ENCODE measurements at places on chromosomes 1 and 21.

DNA sequence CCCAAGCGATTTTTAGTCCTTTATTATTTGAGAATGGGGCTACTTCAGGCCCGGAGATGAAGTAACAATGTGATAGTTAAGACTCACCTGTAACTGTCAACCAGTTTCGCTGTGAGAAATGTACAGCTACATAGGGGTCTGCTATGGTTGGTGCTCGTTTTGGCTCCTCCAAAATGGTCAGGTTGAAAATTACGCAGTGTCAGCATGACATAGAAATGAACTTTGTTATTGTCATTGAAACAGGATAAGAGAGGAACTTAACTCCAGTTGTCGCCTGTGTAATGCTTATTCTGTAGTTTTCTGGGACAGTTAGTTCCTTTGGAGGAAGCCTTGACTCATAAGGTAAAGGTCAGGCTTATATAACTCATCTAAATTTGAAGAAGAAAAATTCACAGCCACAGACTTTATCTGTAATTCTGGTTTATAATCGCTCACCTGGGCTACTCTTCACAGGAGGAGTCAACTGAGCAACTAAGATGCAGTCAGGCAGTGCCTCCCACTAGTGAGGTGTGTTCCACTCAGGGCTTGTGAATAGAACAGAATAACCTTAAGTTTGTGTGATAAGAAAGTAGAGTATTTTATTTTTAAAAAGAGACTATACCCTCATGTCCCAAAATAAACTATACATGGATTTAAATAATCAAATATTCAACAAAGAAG is 130.9 kb downstream of the CD247 start:
- no peak for DNase-seq

GRCh38 chr21:44881198-44881872 is 7.8 kb upstream of the PTTG1IP start:
- DNase-seq, result peak; percentile 31

DNA sequence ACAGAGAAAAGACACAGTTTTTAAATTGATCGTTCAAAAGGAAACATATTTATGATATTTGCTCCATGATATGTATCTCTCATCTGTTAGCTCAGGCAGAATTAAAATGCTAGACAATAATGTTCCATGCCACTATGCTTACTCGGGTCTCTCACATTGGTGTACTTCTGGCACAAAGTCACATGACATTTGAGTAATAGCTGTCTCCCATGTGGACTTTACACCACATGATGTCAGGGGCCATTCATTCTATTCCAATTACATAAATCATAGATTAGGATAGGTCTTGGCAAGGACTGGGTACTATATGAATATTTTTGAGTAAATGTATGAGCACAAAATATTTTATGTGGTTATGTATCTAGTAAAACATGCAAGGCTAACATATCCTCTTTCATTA is 648.4 kb downstream of the PLA2G4A start:
- no peak for DNase-seq

DNA sequence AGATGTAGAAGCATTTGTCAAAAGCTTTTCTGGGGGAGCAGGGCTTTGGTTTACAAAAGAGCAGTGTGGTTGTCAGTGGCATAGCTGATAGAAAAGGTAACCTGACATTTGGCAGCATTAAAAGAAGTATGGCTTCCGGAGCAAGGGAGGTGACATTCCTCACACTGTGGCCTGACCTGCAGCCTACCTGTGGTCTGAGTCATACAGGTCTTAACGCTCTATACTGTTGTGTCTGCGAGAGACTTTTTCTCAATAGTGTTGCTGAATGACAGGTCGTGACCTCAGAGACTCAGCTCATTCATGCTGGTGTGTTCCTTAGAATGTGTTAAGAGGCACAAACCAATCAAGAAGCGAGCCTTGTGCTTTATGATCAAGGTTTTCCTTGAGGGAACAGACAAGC is 19.3 kb downstream of the PHGDH start:
- no peak for DNase-seq

- DNase-seq, result no peak
Measured at GRCh38 chr1:41351262-41352151, 9.7 kb upstream of the FOXO6 start.

DNA sequence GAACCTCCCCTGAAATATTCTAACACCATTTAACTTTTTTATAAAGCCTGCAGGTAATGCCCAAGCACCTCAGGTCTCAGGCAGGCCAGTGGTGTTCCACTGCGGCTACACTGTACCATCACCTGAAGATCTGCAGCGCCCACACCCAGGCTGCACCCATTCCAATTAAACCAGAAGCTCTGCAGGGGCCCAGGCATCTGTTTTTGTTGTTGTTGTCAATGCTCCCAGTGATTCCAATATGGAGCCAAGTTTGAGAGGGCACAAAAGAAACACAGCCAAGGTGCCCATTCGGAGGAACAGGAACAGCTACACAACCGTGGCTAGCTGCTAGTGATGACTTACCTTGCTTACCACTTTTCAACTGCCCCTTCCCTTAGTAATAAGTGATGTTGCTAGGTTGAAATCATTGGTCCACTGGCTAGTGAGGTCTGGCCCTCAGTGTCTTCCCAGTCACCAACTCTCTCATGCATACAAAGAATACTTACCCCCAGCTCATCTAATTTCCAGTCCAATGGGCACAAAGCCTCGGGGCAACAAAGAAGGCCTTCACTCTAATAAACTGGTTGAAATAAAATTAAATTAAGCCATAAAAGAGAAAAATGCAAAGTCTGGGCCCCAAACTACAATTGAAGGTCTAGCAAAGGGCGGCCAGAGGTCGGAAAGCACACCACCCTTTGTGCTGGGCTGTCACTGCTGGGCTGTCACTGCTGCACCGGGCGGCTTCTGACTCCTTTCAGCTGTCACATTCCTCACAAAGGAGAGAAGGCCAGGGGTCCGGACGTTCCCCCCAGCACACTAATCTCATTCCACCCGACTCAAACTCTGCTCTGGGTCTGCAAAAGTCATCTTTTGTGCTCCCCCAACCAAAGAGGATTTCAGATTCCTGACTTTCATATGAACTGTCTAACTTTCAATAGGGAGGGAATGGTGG is 34.9 kb downstream of the SIPA1L2 start:
- DNase-seq, result no peak

DNA sequence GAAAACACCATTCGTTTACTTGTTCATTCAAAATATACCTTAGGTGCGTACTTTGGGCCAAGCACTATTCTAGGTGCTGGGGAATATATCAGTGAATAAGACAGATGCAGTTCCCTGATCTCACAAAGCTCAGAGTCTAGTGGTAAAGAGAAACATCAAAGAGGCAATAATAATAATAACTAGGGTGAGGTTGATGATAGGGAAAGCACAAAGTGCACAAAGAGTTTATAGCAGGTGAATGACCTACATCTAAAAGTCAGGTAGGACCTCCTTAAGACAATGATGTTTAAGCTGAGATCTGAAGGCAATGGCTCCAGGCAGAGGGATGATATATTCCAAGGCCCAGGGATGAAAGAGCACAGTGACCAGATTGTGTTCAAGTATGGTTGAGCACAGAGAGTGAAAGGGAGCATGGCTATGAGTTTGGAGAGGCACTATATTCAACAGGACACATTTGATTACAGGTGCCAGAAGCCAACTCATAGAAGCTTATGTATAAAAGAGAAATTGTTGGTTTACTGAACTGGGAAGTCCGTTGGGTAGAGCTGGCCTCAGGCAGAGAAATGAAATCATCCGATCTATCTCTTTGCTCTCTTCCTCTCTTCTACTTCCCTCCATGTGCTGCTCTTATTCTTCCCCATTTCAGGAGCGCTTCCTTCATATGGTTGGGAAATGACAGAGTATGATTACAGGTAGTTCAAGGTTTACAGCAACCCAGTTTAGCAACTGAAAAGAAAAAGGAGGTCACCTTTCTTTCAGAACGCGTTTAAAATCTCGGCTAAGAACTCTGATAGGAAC is 23.0 kb upstream of the CCT8 start:
- DNase-seq, result no peak

DNA sequence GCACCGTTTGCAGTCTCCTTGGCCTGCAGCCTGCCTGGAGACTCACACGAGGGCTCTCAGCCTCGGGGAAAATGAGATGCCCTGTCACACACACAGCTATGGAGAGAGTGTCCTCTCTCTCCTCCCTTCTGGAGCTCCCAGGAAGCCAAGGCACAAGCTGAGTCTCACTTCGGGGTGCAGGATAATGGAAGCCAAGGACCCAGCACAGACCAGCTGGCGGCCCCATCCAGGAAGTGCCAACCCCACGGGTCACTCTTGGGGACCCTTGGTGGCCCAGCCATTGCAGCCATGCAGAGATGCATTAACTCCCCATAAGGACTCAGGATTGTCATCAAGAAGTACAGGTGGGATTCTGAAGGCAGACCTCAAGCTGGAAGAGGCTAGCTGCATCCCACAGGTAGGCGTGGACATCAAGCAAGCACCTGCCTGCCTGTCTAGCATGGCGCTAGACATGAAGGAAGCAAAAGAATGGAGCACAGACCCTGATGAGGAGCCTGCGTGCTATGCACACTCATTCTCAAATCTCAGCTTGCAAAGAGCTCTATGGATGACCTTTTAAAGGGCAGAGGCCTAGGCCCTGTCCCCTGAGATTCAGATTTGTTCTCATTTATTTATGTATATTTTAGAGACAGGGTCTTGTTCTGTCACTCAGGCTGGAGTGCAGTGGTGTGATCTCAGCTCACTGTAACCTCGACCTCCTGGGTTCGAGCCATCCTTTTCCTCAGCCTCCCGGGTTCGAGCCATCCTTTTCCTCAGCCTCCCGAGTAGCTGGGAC is 49.9 kb downstream of the IRF2BP2 start:
- DNase-seq, result no peak

DNA sequence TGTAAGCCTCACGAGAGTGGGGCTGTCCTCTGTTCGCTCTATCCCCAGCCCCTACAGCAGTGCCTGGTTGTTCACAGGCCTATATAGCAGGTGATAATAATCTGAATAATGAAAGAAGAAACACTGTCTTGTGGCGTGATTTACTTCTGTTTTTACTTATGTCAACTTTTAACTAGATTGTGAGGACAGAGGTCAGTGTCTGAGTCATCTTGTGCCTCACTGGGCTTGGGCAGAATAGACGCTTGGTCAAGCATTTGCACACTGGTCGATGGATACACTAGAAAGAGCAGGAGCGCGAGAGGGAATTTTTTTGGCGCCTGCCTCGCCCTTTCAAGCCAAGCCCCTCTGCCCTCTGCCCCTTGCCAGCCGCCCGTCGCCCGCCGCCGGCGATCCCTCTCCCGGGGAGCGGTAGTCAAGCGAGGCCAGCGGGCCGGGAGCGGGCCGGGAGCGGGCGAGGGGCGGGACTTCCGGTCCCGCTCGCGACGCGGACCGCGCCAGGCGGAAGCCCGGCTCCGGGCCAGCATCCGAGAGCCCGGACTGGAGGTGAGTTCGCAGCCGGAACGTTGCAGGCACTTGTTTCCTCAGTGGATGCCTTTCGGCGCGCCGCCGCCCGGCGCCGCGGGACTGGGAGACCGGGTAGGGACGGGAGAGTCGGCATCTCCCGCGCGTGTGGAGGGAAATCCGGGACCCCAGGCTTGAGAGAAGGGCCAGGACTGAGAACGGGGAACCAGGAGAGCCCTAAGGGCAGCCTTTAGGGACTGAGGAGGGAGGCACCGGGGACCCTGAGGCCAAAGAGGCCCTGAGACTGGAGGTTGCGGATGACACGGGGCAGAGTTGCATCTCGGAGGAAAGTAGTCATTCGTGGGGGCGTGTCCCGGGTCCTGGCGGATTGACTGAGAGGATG is at the start of gene DISP1:
TSS of gene DISP1 (plus strand) at position 504 of the 904 bp plus-strand sequence. CDS start 127,785 bp downstream, outside the sequence.
- DNase-seq, result peak; percentile 87

DNA sequence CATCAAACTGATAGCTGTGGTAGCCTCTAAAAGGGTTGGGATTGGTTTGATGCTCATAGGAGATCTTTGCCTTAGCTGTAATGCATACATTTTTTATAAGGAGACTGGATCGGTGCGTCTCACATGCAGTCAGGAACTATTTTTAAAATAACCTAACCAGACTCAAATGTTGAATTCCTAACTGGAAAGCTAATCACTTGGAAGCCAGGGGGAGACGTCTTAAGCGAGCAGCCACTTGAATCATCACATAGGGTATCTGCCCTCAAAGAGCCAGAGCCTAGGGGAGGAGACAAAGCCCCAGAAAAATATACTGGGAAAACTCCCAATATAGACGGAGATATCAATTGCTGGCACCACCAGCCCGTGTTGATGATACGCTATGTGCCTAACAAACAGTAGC is 61.7 kb upstream of the PUM1 start:
- no peak for DNase-seq

DNA sequence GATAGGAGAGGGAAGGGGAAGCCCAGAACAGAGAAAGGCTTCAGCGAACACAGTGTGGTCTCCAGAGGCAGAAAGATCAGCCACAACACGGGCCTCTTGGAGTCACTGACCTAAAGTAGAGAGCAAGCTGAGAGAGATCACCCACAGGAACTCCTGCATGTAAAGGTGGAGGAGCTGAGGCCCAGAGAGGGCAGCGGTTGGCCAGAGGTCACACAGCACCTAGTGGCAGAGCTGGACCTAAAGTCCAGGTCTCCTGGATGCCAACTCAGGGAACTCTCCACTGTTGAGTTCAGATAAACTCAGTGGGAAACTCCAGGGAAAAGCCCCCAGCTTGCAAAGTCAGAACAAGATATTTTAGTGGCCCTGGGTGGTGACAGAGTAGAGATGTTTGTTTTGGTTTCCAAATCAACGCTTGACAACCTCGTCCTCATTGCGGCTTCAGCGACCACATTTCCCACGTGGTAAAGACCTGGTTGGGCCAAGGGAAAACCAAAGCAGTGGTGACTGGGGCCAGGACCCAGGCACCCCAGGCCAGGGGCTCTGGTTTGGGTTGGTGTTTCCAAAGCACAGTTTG is 4.6 kb downstream of the IFFO2 start:
- DNase-seq, result peak; percentile 95

DNA sequence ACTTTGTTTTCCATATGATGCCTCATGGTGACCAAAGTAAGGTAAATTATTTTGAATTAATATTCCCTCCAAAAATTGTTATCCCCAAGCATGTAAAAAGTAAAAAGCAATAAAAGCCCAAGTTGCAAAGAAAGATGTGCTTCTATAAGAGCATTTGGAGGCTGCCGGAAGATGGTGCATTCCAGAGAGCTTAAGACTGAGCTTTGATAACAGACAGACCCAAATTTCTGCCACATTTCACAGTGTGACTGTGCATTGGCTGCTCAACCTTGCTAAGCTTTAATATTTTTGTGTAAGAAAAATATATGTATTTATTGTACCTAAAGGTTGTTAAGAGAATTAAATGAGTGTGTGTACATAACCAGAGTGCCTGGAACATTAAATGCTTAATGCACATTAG is 67.9 kb downstream of the CYYR1 start:
- DNase-seq, result no peak

DNA sequence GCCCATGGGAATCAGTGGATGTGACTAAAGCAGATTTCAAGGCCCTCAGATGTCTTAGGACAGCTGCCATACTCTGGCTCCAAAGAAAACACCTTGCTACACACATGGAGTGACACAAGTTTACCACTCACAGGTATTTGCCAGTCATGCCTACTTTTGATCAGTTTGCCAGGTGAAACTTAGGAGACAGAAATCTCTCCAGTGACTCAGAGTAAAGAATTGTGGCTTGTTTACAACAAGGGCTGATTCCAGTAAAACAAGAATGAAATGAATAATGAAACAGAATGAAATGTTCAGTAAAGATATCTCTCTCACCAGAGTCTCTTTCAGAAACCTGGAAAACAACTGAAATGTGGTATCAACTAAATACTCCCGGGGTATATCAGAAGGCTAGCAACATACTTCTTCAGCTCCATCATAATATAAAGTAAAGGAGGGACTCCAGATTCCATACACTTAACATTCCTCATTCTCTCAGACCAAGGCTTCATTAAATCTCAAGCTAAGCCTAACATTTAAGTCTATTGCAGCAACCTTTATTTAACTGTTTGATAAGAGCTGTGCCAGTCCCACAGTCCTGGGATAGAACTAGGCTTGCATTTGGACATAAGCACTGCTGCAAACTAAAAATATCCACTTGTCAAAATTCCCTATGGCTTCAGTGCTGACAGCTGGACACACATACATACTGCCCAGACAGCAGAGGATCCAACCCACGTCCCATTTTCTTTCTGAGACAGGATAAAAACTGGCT is 143.3 kb downstream of the SIPA1L2 start:
- DNase-seq, result no peak
